ENCODE measurements at places on chromosomes 16 and 17.

- DNase-seq, result no peak
Measured at GRCh38 chr16:78520470-78520869, 421.0 kb downstream of the WWOX start.

GRCh38 chr16:2471653-2472487, 773 bp downstream of the NTN3 start:
- no peak for DNase-seq

DNA sequence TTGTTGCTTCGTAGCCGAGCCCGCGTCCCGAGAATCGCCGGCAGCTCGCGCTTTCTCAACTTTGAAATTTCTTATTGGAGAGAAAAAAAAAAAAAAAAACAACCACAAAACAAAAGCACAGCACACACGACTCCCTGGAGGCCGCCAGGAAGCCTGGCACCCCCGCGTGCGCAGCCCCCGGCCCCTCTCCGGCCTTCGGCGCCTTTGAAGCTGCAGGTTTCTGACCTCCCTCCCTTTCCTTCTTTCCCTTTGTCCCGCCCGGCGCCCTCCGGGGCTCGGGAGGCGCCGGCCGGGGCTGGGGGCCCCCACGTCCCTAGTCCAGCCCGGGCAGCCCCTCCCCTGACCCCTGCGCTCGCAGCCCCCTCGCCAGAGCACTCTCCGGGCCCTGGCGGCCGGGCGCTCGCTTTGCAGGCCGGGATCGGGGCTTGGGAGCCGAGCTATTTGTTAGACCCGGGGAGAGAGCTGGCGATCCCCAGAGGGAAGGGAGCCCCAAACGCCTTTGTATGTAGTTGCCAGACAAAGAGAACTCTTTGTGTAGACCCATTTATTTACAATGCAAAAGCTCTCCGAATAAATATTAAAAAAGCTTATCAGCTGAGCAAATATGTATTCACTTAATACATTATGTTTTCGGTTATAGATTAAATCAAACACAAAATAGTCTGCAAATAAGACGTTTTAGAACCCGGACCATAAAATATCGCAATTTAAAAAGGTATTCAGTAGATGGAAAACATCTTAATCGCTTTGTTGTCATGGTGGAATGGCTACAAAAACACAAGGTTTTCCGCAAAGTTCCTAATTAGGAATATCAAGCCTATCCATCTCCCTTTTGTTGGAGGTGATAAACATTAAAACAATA, 2.3 kb downstream of the BAHCC1 start:
- no peak for DNase-seq

DNA sequence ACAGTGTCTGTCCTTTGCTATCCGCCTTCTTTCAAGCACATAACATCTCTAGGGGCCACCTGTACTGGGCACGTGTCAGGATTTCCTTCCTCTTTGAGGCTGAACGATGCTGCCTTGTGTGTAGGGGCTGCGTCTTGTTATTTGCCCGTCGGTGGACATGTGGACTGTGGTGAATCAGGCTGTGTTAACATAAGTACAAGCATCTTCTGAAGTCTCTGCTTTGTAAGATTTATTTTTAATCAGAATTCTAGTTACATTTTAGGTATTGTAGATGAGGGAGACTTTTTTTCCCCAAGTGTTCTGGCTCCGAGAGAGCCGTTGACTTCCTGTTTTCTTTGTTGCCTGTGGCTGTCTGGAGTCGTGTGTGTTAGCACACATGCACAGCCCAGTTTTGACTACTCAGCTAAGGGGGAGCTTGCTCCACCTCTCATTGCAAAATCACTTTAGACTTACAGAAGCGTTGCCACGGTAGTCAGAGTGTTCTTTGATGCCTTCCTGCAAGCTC, 26.1 kb downstream of the SPG7 start:
- DNase-seq, result no peak

DNA sequence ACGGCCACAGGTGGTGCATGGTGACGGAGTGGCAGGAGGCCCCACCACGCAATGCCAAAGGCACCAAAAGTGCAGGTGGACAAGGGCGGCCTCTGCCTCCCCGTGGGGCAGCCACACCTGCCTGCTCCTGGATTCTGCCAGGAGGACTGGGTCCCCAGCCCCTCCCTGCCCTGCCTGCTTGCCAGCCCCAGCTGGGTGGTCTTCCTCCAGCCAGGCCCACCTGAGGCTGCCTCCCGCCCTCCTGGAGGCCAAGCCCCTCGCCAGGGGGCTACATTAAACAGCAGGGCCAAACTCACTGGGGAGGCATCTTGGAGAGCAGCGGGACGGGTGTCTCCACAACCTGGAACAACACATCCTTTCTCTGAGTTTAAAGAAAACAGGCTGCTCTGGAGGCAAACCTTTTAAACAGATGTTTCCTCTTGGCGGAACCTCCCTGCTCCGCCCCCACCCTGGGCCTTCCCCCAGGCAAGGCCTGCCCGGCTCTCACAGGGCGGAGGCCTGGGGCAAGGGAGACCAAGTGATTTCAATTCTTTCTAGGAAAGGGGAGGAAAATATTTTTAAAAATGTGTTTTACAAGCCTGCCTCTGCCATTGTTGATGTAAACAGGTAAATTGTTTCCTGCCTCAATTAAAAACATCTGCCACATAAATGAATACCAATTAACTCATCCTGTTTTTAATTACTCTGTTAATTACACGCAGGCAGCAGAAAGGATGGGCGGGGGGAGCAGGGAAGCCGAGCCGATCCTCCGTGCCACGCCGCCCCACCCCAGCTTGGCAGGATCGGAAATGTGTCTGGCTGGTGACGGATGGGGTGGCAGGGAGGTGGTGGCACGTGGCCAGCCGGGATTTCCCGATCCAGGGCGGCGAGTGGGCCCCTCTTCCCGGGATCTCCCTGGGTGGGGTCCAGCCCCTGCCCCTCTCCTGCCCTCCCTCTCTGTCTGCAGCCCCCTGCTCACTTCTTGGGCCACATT, 54.4 kb upstream of the PABPN1L start:
- no peak for DNase-seq

GRCh38 chr17:76635659-76636360, 7.7 kb downstream of the ST6GALNAC1 start:
- no peak for DNase-seq

DNA sequence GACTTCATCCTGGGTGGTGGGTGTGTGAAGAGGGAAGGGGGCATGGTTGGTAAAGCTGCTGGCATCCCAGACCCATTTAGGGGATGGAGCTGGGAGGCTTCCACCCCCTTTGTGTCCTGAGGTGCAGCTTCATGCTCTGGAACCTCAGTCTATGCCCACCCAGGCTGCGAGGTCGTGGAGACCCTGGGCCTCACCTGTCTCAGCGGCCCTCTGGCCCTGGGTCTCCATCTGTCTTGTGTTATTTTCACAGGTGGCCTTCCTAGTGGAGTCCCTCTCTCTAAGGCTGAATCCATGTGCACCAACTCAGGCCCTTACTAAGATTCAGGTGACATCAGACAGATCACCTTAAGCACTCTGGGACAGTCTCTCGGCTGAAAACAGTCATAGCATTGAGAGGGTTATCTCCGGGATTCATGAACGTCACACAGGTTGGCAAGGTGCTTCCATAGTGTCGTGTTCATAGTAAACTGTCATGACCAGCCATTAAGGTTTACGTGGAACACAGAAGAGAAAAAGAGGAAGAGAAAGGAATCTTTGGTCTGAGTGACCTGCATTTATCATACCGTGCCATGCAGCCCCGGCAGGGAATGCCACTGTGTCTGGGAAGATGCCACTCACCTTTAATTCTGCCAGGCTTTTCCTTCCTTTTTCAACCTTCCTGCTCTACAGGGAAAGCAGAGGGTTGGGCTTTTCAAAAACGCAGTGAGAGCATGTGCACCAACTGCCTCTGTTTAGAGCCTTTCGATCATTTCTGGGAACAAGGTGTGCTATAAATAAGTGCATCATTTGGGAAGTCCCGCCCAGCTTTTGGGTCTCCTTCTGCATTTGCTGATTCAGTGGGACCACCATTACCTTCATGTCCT, 4.5 kb upstream of the FOXL1 start:
- no peak for DNase-seq

- DNase-seq, result no peak
Measured at GRCh38 chr16:13557418-13557817, 362.5 kb upstream of the ERCC4 start.

DNA sequence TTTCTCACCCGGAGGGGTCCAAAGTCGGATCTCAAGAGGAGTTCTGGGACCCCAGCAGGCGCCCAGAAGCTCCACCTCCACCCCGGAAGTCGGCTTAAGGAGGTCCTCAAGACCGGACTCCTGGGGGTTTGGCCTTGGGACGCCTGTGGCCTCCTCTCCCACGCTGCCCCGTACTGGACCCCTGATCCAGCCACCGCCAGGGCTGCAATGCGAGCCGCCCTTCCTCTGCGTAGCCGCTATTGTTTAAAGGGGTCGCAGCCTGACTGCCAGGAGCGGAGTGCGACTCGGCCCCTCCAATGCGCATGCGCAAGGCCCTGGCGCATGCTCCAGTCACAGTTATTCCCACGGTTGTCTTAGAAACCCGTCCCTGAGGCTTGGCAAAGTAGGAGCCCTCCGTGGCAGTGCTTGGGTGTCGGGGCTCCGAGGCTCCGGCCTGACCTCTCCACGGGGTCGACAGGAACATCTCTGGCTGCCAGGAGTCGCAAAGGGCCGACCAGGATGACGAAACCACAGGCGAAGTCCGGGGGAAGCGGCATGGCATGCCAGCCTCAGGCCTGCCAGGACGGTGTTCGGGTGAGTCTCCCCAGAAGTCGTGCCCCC, 719.0 kb downstream of the KCNJ18 start:
- DNase-seq, result no peak

All from RCC 7860 (cell line).